NCI-H146 (cell line): ENCODE measurements at places on chromosomes 16 and 17.

GRCh38 chr17:44920565-44920940, 5.3 kb upstream of the GFAP start:
- no peak for DNase-seq

DNA sequence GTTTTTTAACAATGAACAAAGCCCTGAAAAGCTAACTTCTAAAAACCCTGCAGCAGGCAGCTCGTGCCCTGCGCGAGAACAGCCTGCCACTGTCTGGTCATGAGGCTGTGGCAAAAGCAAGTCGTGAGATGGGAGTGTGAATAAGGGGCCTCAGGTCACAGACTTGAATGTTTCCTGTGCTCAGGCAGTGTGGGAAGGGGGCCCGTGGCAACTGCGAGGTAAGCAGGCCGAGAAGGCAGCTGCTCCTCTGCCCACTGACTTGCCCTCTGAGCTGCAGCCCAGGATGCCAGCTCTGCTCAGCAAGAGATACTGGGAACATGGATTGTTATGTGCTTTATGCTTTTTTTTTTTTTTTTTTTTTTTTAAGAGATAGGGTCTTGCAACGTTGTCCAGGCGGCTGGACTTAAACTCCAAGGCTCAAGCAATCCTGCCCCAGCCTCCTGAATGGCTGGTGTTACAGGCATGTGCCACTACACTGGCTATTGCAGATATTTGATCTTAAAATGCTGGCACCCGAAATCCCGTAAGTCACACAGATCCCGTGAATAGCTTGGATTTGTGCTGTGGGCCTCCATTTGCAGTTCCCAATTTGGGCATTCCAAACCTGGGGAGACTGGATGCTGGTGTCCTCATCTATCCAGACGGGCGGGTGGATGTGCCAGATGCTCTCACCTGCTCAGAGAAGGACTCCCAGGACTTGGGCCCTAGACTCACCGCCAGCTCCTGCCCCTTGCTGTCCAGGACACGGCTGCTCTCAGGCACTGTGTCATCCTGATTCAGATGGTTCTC, 44.0 kb downstream of the UBN1 start:
- no peak for DNase-seq

DNA sequence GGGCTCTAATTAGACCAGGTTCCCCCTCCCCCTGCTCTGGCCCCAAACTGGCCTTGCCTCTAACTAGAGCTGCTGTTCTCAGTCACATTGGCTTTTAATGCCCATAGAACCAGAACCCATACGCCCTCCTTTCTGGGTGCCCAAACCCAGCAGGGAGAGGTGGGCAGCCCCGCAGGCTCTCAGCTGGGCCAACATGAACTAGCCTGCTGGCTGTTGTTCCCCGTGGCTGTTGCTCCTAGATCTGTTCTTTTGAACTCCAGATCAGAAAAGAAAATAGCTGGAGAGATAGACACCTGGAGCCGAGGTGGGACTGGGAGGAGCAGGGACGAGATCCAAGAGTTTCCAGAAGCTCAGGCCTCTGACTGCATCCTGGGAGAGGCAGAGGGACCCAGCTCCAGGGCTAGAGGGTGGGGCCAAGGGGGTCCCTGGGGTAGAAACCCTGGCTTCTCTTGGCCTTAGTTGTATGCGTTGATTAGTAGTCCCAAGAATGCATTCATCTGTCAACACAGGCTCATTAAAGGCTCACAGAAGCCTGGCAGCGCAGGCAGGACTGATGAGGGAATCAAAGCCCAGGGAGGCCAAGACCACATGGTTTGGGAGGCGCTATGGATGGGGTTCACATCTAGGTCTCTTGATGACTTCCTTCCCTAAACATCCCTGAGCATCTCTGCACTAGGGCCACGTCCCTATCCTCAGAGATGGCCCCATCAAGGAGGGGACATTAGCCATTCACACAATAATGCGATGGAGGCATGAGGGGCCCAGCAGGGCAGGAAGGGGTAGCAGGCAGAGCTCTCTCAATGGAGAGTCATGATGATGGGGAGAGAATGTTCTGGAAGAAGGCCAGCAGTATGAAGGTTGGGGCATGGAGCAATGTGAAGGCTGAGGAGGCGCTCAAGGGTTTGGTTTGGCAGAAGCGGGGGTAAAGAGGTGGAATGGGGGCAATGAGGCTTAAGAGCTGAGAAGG, 1.3 kb upstream of the CPSF4L start:
- DNase-seq: no peak

- DNase-seq: no peak
These were observed 4.7 kb downstream of the C1QTNF1 start for GRCh38 chr17:79028496-79029326.

GRCh38 chr17:2085648-2085949, 30.7 kb downstream of the HIC1 start:
- no peak for DNase-seq

GRCh38 chr16:12304861-12305596, 328.5 kb downstream of the SNX29 start:
- no peak for DNase-seq

DNA sequence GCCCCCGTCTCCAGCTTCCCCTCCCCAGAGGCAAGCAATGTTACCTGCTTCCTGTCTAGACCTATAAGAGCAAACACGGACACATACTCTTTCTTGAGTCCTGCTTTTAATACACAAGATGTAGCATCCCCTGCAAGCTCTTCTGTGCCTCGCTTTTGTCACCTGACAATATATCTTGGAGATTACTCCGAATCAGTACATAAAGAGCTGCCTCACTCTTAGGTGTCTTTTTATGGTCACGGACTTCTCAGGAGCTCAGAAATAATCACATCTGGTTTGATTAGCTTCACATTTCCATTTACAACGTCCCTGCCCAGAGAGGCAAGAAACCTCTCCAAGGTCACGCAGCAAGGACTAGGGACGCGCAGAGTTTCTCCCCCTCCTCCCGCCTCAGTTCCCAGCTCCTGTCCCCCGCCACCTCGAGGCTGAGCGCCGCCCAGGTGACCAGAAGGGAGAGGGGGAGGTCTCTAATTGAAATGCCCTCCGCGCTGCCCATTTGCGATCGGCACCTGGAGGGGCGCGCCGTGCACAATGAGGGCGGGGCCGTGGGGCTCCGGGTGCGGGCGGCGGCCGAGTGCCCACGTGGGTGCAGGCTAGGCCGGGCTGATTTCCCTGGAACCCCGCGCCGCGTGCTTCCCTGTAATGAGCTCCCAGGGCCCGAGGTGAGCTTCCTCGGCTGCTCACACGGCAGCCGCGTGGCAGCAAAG, 13.8 kb upstream of the SEZ6 start:
- peak; percentile 94 for DNase-seq

DNA sequence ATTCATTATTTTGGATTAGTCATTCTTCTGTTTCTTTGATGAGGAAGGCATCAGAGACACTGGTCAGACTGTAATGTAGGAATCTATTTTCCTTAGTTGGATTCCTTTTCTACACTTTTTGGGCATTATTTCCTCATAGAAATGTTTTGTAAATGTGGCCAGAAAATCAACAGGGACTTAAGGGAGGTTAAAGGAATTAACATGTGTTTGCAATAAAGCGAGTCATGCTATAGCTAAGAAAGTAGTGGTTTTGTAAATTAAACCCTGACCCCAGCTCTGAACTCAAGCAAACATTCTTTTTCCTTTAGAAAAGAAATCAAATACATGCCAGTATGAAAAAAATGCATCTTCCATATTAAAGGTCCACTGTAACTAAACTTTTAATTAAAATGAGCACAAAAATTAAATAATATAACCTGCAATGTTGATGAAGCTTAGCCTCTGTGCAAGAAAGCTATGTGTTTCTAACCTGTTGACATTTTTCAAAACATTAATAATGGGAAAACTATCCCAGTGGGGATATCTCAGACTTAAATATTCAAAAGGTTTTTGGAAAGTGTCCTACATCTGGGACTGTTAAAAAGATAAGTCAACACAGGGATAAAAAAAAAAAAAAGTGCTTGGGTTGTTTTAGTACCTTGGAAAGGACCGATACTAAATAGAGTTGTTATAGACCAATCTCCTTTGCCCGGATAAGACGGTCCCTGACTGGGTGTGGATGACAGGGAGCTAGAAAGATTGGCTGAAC, 428.0 kb downstream of the CA10 start:
- no peak for DNase-seq

DNA sequence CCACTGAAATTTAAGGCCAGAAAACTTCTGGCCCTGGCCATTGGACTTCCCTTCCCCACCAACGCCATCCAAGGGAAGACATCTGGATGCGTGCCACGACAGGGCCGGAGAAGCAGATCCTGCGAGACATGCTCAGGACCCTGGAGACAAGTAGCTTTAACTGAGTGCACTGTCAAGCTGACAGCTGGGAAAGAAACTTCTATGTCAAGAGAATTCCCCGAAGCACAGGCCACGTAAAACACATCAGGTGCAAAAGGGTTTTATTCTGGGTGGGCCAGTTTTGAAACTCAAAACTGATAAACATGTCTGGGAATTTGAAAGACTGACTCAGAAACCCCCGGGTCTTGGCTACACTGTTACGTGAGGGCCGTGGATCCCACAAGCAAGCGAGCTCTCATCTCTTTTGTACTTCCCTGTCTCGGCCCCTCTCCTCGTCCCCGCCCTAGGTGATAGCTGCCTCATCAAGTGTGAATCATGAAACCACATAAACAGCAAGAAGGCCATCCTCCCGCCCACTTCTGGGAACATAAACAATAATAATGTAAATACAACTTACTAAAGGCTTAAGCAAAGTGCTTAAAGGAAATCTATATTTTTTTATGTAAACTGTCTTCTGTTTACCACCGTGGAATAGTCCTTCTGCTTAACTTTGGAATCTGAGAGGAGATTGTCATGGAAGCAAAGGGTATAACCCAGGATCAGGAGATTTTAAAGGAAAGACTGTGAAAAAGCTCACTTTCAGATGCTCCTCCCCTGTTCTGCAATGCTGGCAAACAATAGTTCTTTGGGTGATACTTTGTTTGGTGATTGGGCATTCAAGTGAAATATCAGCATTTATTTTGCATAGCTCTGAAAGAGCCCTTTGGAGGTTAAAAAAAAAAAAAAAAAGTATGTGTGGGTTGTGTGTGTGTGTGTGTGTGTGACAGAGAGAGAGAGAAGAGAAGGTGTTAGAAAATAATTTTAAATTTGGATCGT, 406.0 kb upstream of the MAF start:
- no peak for DNase-seq

DNA sequence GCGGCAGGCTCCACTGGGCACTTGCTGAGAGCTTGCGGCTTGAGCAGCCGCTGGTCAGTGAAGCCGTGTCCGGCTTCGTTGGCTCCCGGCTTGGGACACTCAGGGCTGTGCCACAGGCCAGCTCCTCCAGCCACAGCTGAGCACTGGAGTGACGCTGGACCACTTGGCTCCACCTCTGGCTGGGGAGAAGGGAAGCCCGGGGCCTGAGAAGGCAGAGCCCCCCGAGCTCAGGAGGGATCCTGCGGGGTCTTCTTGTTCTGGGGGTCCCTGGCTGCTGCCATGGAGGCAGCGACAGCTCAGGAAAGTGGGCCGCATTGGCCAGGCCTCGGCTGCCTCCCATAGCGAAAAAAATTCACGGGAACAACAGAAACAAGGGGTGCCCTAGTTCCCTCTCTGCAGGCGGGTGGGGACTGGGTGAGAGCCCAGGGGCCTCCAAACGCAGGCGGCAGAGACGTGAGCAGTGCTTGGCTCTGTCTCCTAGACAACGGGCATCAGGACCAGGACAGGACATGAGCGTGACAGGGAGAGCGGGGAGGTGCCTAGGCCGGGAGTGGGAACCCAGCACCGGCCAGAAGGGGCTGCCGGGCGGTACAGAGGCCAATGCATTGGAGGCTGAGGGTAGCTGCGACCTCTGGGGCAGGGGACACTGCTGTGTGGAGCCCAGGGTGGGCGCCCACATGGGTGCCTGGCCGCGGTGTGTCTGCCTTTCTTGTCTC, 37.7 kb downstream of the SLC7A5 start:
- no peak for DNase-seq

- no peak for DNase-seq
These were observed 22.8 kb downstream of the TEX2 start for GRCh38 chr17:64240261-64240740.

GRCh38 chr16:75081179-75081859, 35.3 kb downstream of the LDHD start:
- no peak for DNase-seq

- no peak for DNase-seq
These were observed 14.5 kb upstream of the APRT start for GRCh38 chr16:88826070-88826840.

DNA sequence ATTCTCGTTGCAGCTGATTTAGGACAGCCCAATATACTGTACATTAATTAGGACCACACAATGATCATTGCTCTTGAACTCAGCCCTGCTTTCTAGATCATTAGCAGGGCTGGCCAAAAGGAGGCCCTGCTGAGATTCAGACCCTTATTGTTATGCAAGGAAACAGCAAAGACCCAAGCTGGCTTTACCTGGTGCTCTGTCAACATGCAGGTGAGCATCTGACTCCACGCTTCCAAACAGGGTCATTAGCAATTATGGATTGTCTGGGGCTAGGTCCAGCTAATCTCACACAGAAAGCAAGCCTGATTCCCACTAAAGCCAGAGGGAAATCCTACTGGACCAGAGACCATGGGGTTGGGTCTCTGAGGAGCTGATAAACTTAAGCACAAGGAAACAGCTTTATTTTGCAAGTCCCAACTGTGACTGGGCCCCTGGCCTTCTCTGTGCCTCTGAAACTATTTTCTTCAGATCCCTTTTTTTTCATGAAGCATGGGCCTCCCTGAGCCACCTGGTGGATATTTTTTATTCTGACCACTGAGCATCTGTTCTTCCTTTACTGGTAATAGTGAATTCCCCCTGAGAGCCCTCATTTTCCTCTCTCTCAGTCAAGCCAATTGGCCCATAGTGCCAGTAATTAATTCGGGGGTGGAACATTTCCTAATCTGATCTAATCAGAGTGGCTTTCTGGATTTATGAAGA, 236.1 kb downstream of the GRIN2A start:
- no peak for DNase-seq

DNA sequence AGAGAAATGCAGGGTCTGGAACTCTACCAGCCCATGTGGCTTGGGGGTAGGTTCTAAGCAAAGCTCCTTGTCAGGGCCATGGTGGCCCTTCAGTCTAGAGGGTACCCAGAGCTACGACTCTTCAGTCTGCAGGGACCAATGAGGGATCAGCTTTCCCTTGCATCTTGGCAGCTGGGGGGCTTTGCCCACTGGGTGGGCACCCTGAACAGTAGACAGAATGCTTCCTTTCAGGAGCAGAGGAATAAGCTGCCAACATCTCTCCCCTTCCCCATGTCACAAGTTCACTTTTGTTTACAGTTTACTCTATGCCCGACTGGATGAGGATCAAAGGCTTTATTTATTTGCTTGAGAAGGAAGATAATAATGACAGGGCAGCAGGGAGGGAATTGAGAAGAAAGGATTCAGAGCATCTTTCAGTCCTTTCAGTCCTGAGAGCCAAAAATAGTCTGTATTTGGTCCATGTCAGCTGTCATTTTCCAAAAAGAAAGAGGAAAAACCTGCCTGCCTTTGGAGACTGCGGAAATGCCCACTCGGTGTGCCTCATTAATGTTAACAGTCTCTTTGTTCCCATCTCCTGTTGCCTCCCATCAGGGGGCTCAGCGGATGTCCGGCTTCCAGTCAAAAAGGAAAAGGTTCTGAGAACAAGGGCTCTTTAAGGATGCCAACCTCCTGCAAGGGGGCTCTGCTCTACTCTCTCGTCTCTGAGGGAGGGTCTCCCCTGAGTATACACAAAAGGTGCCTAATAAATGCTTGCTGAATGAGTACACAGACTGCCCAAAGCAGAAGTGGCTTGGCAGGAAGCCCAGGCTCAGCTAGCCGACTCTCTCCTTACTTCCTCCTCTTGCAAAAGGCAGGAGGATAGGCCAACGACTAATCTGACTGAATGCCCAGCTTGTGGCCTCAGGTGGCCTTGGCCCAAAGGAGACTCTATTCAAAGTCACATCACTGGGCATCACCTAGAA, 17.1 kb downstream of the TRAF4 start:
- DNase-seq: peak; percentile 60

GRCh38 chr17:38871247-38872015, 1.6 kb downstream of the LASP1 start:
- DNase-seq: peak; percentile 37

GRCh38 chr17:81514489-81514738, 1.8 kb upstream of the ACTG1 start:
- peak; percentile 81 for DNase-seq
